ENCODE measurements at places on chromosomes 4 and X.
A peak's percentile ranks its signal among the peaks of the same experiment; 100 is the strongest.

DNA sequence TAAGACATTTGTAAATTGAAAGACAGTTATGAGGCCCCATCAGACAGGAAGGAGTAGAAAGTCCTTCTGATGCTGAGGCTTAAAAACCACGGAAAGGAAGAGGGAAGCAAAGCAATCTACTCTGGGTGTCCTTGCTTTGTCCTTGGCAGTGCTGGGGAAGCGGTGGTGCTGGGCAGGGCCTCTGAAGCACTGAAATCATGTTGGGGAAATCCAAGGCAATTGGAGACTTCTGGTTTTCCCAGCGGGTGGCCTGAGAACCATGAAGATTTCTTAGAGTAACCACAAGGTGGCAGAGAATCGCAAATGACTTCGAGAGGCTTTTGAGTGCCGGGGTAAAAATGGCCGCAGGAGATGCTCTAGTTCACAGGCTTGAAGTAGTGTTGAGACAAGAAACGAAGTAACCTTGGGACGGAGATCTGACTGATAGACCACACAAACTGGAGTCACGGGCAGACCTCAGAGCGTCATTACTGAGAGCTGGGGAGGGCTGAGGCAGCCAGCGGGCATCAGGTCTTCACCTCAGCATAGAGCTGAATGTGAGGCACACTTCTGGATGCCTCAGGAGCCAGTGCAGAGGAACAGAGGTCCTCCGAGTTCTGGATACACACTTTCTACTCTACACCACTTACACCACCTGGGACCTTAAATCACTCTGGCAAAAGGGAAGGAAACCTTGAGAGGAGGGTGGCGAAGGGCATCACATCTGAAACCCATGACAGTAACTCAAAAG is 130.7 kb upstream of the GPRIN3 start:
- peak; percentile 20 for DNase-seq

DNA sequence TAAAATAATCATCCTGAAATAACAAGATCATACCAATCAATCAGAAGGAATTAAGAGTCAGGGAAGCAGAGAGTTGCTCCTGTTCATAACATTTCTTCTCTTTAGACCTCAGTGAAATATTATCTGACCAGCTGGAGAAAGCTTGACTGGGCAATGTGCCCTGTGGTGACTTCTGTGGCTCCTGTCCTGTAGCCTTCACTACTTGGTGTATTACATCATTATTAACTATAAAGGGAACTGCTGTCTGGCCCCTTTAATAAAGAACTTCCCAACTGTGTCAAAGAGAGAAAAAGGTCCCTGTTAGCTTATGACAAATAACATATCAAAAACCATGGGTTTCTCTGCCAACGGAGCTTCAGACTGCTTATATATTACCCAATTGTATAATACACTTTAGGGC is 18.0 kb downstream of the OPHN1 start:
- no peak for DNase-seq

DNA sequence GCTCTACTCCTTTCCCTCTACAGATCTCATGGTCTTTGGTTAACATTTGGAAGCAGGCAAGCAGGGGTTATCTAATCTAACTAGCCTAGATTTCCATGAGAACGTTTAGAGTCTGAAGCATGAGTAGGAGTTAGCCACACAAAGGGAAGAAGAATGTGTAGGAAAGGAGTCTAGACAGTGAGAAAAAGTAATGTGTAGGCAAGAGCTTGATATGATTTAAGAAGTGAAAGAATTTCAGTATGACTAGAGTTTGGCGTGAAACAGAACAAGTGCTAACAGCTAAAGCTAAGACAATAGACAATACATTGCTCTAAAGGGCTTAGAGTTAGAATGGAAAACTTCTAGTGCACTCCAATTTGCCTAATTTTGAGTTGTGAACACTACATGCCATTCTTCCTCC is 10.8 kb downstream of the CXCL8 start:
- DNase-seq, result no peak

- DNase-seq, result peak; percentile 25
Measured at GRCh38 chrX:40539214-40540142, 41.3 kb upstream of the ATP6AP2 start.

GRCh38 chr4:105293360-105293759 is 146.7 kb downstream of the TET2 start:
- DNase-seq, result no peak

GRCh38 chr4:73577371-73577770 is 42.9 kb downstream of the RASSF6 start:
- no peak for DNase-seq

- DNase-seq, result no peak
Measured at GRCh38 chr4:119661231-119661630, 32.6 kb upstream of the PDE5A start.

- no peak for DNase-seq
Measured at GRCh38 chrX:81957900-81958545, 756.1 kb downstream of the SH3BGRL start.

DNA sequence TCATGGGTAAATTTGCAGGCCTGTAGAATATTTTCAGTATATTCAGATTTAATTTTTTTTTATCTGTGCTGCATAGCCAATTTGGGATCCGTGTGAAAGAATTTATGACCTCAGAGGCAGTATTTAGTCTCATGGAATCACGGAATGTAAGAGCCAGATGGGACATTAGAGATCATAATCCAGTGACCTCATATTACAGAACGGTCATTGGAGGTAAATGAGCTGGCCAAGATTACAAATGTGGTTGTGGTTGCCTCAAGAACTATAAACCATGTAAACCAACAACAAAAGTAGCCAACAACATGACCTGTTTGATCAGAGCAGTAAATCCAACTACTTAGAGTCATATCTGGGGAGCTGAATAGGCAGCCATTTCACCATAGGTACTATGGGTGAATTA is 71.6 kb downstream of the AMOT start:
- no peak for DNase-seq

- no peak for DNase-seq
Measured at GRCh38 chr4:3636646-3637320, 104.6 kb upstream of the LRPAP1 start.

- no peak for DNase-seq
Measured at GRCh38 chr4:165464813-165465381, 86.1 kb downstream of the CPE start.

GRCh38 chr4:6916069-6916586 is 6.5 kb downstream of the TBC1D14 start:
- DNase-seq, result no peak

GRCh38 chr4:180152831-180153230 is 2090.4 kb upstream of the TENM3 start:
- no peak for DNase-seq

DNA sequence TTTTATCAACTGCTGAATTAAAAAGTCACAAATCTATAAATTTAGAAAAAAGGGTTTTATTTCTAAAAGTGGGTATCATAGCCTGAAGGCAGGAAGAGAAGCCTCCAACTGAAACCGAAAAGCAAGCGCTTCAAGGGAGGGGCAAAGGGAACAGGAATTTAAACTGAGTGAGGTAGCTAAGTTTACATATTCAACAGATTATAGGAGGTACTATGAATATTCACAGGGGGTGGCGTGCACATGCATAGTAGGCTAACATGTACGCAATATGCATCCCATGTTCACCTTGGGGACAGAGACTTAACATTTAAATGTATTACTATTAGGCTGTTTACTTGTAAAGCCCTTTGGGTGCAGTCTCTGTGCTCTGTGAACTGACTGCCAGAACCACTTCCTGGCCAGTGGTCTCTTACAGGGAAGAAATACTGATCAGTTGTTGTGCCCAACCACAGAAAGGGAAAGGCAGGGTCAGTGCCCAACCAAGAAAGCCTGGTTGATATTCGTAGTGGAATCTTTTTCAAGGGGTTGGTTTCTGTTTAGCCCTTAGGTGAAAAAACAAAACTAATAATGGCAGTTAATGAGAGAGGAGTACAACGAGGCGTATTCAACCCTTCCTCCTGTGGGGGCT is 168.7 kb upstream of the GALNTL6 start:
- no peak for DNase-seq

- no peak for DNase-seq
Measured at GRCh38 chr4:125573368-125573767, 258.6 kb downstream of the FAT4 start.

GRCh38 chrX:24173115-24173847 is 23.8 kb downstream of the ZFX start:
- DNase-seq, result no peak

GRCh38 chr4:123587983-123588494 is 191.4 kb downstream of the SPRY1 start:
- no peak for DNase-seq

- DNase-seq, result no peak
Measured at GRCh38 chrX:1424147-1424851, 28.4 kb downstream of the ASMTL start.

- no peak for DNase-seq
Measured at GRCh38 chr4:165541851-165542459, 163.1 kb downstream of the CPE start.

GRCh38 chr4:7394681-7395451 is 39.9 kb downstream of the PSAPL1 start:
- DNase-seq, result no peak

DNA sequence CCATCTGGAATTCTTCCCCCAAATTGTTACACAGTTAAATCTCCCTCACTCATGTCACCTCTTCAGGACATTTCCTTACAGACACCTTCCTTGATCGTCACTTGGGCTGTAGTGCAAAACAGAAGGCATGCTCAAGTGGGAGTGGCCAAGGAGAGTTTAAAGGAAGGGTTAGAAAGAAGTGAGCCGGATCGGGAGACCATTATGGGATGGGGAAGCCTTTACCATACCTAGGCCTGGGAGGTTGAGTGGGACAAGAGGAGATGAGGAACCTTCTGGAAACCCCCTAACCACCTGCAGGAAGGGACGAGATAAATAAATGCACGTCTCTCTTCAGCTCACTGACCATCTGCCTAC is 102.7 kb downstream of the UCHL1 start:
- DNase-seq, result no peak

- no peak for DNase-seq
Measured at GRCh38 chrX:49725923-49726904, 30.4 kb upstream of the PAGE1 start.

DNA sequence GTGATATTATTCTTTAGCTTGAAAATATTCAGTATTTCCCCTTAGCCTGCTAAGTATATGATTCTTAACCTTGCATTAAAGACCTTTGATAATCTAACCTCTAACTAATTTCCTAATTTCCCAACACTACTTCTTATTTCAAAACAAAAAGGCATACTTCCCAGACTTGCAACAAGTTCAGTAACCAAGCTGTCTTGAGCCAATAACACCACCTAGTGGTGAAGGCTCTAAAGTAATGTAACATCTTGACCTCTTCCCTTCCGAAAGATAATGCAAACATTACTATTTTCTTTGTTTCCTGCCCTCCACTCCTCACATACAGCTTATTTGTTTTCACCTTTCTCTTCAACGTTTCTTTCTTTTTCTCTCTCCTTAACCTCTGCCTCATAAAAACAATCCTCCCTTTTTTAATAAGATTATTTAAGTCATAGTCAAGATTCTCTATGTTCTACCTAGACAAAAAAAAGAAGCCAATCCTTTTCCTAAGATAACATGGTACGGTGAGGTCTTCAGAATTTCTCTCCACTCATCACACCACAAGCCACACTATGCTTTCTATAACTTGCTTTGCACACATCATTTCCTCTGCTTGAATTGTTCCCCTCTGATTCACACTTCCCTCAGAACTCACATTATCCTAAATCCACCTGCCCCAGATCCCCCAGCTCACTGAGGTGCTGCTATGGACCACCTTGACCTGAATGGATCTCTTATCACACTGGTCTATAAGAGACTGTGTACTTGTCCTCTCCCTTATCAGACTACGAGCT is 3.5 kb downstream of the FAT1 start:
- DNase-seq, result no peak

GRCh38 chr4:26520728-26521450 is 30.6 kb upstream of the CCKAR start:
- no peak for DNase-seq

GRCh38 chr4:157514711-157515110 is 294.2 kb downstream of the GRIA2 start:
- DNase-seq, result no peak

GRCh38 chr4:52628974-52629373 is 30.1 kb downstream of the USP46 start:
- no peak for DNase-seq

- no peak for DNase-seq
Measured at GRCh38 chrX:581720-582298, 48.8 kb upstream of the SHOX start.

DNA sequence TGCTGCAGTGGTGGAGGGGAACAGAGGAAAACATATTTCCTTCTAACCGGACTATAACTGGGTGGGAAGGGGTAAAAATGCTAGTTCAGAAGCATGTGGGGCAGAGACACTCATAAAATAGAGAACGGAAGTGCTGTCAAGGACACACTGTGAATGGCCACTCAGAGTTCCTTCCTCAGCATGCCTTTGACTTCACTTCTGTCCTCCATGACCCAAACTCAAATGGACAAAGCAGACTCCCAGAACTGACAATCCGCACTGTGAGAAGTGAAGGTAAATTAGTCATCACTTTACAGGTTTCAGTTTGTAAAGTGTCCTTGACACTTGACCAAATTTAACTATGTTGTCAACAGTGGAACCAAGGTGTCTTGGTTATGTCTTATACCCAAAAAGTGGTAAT is 30.2 kb upstream of the ELF2 start:
- no peak for DNase-seq

- no peak for DNase-seq
Measured at GRCh38 chr4:71566856-71567255, 217.0 kb downstream of the GC start.

- DNase-seq, result no peak
Measured at GRCh38 chr4:107037199-107037584, 1.1 kb upstream of the DKK2 start.

DNA sequence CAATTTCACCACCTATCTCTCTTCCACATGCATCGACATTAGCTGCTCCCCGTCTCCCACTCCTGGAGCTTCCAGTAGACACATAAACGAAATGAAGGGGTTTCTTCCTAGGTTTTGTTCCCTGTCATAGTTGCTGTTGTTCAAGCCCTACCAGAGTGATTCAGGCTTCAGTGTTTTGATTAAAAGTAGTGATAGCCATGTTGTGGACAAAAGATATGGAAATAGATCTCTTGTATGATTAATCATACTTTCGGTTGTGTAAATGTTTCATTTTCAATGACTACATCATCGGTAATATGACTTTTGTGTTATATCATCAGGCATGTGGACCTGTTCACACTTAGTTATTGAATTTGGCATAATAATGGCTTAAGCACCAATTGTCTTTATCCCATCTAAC is 96.5 kb upstream of the KLF3 start:
- no peak for DNase-seq

DNA sequence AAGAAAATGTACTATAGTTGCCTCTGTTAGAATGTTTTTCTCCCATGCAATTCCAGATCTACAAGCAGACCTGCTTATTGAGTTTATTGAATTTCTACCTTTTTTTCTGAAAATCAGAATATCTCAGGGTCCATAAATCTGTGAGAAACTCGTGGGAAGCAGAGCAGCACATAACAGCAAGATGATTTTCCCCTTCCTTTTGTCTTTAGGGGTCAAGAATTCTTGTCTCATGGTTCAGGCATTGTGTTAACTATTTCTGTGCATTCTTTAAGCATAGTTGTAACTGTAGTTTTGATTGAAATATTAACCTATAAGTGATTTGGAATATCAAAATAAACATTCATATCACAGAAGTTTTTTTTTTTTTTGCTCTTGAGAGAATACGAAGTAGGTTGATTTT is 11.4 kb downstream of the EDNRA start:
- DNase-seq, result no peak

Measured in stimulated activated CD4-positive, alpha-beta T cell treated with anti-CD3 and anti-CD28 coated beads, Interleukin-1b, Interleukin-23, amount 100 ng/mL, for 24 hours (primary cell).